ENCODE measurements at places on chromosomes 6 and 20.

DNA sequence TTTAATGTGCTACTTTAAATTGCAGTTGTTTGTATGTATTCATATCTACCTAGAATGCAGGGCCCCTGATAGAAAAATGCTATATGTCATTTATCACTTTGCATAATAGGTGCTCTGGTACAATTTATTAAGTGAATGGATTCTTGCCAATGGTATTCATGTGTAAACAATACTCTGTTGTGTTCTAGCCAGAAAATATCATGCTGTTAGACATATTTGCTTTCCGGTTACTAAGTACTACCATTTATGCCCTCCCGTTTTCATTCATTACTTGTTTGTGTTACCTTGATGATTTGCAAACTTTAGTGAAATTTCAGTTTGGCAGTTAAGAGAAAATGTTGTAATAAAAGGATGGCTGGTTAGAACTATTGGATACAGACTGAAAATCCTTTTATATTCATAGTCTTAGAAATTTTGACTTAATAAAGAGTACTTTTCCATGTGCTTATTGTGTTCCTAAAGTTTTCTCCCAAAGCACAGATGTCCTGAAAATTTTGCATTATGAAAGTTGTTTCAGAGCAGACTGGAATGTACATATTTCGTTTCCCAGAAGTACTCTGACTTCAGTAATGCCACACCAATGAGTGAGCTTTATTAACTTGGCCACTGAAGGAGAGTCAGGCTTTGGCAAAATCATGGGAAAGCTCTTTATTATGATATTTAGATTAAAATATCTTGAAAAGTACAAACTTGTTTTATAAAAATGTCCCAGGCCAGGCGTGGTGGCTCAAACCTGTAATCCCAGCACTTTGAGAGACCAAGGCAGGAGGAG lies 31.5 kb downstream of the RPF2 start:
- DNase-seq = no peak

- no peak for DNase-seq
Observed at GRCh38 chr6:119594907-119595306, 245.3 kb upstream of the MAN1A1 start.

DNA sequence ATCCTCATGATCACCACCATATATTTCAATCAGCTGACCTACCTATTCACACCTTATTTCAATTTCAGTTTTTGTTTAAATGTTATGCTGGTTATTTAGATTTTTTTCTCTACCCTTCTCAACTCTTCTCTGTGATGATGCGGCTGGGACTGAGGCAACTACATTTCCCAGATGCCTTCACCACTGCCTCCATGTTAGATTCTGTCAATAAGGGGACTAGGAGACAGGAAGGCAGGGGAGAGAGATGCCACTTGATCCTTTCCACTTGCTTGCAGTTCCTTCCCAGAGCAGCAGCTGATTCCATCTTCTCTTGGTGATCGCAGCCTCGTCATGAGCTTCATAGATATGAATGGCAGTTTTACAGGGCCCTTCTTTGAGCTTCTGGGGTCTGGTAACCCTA lies 33.5 kb upstream of the POU3F2 start:
- no peak for DNase-seq

GRCh38 chr6:110856296-110856695 lies 18.3 kb upstream of the AMD1 start:
- DNase-seq = no peak

- no peak for DNase-seq
Observed at GRCh38 chr6:137881522-137881886, 14.4 kb downstream of the TNFAIP3 start.

DNA sequence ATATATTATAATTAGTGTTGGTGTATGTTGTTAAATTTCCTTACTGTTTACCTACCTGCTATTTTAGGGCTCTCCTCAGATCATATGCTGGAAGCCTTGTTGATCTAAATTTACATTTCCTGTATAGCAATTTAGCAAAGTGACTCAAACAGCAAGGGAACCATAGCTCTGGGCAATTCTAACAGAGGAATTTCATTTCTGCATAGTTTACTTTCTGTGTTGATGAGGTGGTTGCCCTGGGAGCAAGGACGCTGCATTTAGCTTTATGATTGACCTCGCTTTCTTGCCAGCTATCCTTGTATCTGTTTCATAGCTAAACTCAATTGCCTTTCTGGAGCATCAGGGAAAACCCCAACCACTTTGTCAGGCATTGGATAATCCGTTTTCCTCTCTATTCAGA lies 810.8 kb downstream of the GRIK2 start:
- no peak for DNase-seq
